ENCODE measurements at places on chromosomes 2 and 18.

GRCh38 chr2:235461763-235462414 is 32.0 kb upstream of the AGAP1 start:
- DNase-seq, result no peak

DNA sequence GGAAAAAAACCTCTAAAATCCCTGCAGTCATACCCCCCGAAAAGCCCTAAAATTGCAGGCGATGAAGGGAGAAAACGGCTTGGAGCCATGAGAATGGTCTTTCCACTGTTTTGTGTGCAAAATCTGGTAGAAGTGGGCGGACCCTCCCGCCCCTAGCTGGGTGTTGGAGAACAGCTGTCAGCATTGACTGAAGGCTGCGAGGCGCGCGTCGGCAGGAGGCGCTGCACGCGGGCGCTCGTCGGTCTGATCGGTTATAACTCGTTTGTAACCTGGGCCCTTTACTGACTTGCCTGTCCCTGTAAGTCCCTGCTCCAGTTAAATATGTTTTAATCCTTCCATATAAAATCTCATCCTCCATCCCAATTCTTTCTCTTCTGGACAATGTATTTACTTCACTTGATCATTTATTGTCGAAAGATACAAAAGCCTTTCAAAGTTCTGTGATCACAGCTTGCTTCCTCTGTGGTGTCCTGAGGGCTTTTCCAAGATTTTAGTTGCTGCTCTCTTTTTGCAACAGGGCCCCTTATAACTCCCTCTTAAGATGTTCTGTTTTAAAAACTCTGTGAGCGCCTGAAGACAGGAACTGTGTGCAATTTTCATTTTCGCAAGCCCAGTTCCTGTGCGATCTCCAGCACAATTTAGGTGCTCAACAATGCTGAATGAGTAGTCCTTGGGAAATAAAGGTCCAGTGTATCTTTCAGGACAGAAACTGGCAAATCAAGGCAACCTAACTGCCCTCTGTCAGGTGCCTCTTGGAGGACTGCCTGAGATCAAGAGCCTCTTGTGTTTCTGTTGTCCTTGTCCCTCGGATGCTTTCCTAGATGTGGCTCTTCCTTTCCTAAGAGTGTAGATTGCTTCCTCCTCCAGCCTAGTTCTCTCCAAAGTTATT is 918 bp upstream of the HNRNPLL start:
- DNase-seq, result peak; percentile 89

- no peak for DNase-seq
These were observed 13.2 kb upstream of the CD302 start for GRCh38 chr2:159811232-159811631.

DNA sequence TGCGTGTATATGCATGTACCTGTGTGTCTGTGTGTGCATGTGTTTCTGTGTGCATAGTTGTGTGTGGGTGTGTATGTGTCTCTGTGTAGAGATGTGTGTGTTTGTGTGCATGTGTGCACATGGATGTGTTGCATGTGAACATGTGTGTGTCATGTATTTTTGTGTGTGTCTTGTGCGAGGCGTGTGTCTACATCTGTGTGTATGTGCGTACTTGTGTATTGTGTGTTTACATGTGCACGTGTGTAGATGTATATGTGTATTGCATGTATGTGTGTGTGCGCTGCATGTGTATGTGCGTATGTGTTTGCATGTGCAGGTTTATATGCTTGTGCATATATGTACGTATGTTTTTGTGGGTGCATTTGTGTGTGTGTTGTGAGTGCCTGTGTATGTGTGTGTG is 735.2 kb downstream of the GALR1 start:
- DNase-seq, result no peak

- no peak for DNase-seq
These were observed 10.6 kb upstream of the WIPF1 start for GRCh38 chr2:174607989-174608865.

Data from NCI-H1694 (cell line).